Stimulated activated CD8-positive, alpha-beta memory T cell treated with anti-CD3 and anti-CD28 coated beads, Interleukin-2, amount 100 ng/mL, for 1 hour (primary cell): ENCODE measurements at places on chromosomes 3 and 15.

DNA sequence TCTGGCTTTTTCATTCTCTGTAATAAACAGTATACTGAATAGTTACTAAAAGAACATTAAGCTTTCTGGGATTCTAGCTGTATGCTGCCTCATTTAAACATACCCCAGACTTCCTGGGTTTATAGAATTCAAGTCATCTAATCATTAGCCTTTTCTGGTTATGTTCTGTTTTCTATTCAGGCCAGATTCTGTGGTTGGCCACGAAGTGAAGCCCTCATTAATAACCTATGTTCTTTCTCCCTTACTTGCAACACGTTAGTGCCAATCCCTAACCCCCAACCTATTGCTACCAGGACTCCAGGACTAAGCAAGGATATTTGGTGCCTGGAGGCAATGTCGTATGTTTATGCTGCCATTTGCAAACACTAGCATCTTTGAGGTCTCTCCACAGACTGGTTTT is 28.6 kb upstream of the MTMR10 start:
- no peak for DNase-seq

- DNase-seq: no peak
Observed at GRCh38 chr3:131605916-131606315, 103.1 kb upstream of the MRPL3 start.

DNA sequence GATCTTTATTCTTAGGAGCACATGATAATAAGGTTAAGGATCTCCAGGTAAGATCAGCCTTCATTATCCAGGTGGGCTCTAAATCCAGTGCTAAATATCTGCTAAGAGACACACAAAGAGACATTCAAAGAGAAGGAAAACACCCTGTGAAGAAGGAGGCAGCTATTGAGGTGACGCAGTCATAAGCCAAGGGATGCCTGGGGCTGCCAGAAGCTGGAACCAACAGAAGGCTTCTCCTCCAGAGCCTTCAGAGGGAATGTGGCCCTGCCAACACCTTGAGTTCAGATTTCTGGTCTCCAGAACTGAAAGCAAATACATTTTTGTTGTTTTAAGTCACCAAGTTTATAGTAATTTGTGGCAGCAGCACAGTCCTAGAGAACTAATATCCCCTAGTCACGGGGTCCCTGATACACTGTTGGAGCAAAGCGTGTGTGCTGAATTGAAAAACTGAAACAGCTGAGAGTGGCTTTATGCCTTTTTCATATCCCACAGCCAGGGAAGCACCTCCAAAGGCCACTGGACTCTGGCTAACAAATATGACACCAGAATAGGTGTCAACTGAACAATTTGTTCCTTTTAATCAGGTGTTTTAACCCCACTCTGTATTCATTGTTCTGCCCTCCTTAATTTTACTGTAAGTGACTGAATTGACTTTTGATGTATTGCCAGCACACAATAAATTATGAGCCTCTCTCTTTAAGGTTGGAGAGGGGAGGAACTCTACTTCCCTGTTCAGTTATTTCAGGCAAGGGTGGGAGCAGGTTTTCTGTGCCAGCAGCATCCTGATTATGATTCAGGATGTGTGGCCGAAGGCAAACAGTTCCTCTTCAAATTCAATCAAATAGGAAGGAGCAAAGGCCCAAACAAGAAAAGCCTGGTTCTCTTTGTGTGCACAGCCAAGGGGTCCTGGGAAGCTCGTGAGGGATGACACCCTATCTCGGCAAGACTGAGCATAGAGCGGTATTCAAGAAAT is 151.8 kb upstream of the HES1 start:
- no peak for DNase-seq

- no peak for DNase-seq
Observed at GRCh38 chr15:91710080-91710698, 143.3 kb upstream of the SLCO3A1 start.

DNA sequence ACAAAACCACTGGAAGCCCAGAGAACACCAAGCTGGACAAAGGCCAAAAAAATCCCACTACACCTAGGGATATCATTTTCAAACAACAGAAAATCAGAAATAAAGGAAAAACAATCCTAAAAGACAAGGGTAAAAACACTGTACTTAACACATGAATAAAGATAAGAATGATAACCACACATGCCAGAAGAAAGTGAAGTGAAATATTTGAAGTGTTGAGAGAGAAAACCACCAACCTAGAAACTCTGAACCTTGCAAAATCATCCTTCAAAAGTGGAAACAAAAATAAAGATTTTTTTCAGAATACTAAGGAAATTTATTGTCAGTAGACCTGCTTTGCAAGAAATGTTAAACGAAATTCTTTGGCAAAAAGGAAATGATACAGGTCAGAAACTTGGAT is 45.1 kb downstream of the KPNA1 start:
- no peak for DNase-seq

DNA sequence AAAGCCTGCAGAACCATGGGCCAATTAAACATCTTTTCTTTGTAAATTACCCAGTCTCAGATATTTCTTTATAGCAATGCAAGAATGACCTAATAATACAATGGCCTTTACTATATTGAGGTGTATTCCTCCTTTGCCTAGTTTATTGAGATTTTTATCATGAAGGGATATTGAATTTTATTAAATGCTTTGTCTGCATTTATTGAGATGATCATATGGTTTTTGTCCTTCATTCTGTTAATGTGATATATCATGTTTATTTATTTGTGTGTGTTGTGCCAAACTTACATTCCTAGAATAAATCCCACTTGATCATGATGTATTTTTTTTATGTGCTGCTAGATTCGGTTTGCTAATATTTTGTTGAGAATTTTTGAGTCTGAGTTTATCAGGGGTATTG is 36.2 kb downstream of the TOPAZ1 start:
- no peak for DNase-seq

GRCh38 chr3:3798631-3799113 is 559 bp upstream of the LRRN1 start:
- peak; percentile 10 for DNase-seq

DNA sequence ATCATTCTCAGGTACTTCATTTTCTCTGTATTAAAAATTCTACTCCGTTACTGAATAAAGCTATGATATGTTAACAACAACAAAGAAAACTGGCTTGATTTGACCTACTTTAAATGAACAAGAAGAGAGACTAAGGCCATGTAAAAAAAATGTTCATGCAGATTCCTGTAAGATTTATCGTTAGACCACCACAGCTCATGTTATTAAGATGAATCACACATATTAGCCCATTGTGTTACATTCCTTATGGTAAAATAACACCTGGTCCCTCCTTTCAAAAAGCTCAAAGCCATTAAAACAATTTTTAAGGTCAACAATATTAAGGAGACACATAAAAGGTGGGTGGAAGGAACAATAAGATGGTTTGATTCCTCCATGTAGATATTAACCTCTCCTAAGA is 6.3 kb downstream of the THOC7 start:
- no peak for DNase-seq

DNA sequence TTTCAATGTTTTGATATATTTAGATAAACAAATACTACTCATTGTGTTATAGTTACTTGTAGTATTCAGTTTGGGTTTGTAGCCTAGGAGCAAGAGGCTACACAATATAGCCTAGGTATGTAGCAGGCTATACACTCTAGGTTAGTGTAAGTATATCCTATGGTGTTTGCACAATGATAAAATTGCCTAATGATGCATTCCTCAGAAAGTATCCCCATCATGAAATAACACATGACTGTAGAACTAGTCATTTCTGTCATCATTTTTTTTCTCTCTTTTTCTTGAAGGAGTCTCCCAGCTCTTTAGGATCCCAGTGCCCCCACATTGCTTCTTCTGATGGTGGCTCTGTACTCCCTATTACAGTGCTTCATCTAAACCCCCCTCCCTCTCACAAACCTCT is 157.7 kb upstream of the CADPS start:
- DNase-seq: no peak

DNA sequence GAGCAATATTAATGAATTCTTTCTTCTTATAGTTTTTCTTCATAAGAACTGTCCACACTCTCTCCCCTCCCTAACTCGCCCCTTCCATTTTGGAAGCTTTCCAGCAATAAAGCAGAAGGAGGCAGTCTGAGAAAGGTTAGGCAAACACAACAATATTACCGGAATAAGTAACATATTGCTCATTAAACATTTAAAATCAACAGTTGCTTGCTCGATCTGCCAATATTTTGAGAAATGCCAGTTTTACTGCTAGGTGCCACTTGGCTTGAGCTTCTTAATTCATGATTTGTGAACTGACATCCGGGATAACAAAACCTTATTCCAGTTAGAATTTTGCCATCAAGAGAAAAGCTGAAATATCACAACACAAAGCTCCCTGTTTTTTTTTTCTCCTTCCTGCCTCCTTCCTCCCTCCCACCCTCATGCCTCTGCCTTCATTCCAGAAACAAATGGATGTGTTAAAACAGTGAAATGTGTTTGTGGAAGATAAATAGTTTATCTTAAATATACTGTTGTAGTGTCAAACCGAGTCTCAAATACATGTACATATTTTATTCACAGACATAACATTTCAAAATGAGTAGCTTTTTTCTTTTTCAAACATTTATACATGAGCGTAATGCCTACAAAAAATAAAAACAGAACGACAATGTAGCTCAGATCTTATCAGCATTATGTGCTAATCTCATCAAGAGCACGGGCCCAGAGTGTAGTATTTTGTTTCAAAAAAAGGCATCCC is 253.7 kb downstream of the GAP43 start:
- no peak for DNase-seq

DNA sequence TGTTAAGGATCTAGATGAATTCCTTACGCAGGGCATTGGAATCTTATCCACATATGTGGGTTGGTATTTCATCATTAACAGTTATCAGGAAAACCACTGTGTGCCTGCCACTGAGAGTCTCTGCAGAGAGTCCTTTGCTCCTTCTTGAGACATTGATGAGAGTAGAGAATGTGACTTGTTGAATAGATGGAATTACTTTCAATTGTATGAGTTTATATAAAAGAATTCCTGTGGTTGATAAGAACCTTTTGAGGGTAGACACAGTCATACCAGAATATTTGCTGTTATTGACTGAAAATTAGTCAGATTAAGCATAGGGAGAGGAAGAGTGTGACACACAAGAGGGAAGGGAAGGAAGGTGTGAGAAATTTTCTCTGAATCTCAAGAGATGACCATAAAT is 30.8 kb downstream of the ARHGEF26 start:
- DNase-seq: no peak

- no peak for DNase-seq
Observed at GRCh38 chr3:160685144-160685766, 8.3 kb downstream of the ARL14 start.

GRCh38 chr15:85116066-85116465 is 134.4 kb downstream of the PDE8A start:
- DNase-seq: no peak

- peak; percentile 34 for DNase-seq
Observed at GRCh38 chr3:12984023-12984823, 89.0 kb downstream of the IQSEC1 start.

DNA sequence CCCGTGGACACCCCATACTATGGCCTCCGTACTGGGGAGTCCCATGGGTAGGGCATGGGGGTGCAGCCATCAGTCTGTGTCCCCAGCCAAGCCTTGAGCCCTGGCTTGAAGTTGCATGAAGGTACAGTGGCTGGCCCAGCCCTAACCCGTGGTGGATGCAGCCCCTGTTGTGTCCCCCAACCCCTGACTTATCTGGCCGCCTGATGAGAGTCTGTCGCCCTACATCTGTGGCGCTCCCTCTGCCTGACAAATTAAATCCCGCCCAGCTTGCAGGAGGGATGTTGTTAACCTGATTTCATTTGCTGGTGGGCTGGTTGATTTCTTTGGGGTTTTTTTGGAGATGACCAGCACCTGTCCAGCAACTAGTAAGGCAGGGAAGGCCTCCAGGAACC is 186.1 kb downstream of the APBA2 start:
- no peak for DNase-seq

- DNase-seq: no peak
Observed at GRCh38 chr3:187992609-187993008, 161.3 kb upstream of the LPP start.

- no peak for DNase-seq
Observed at GRCh38 chr3:30342318-30343060, 263.9 kb upstream of the TGFBR2 start.

- DNase-seq: no peak
Observed at GRCh38 chr15:48422401-48422800, 91.2 kb downstream of the DUT start.

DNA sequence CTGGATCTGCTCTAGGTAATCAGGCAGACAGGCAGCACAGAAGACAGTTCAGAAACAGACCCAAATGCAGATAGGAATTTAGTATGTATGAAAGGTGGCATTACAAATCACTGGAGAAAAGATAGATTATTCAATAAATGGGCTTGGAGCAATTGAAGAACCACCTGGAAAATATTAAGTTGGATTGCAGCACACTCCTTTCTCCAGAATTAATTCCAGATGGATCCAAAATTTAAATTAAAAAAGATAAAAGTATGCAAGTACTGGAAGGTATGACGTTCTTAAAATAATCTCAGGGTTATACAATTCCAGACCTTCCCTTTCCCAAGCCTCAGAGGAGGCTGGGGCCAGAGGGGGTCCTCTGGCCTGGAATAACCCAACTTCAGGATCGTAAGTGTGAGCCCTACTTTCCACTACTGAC is 32.5 kb downstream of the HRH1 start:
- no peak for DNase-seq

- no peak for DNase-seq
Observed at GRCh38 chr3:141877911-141878310, 1.5 kb downstream of the ATP1B3 start.

GRCh38 chr3:132488151-132488550 is 70.8 kb downstream of the DNAJC13 start:
- no peak for DNase-seq

DNA sequence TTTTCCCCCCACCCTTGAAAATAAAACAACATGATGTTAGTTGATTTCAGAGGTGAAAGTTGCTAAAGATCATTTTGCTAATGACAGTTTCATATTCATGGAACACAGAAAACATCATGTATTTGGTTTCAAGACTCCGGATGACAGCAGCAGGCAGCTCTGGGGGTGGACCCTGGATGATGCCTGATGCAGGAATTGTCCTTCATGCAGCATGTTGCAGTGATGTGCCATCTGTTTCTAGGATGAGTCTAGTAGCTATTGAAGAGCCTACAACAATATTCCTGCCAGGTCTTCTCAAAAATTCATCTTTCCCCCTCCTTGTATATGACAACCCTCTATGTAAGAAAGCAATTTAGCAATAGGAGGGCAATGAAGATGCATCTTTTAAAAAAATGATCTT is 108.3 kb downstream of the SV2B start:
- DNase-seq: no peak

- no peak for DNase-seq
Observed at GRCh38 chr15:56053046-56053400, 59.6 kb upstream of the NEDD4 start.

DNA sequence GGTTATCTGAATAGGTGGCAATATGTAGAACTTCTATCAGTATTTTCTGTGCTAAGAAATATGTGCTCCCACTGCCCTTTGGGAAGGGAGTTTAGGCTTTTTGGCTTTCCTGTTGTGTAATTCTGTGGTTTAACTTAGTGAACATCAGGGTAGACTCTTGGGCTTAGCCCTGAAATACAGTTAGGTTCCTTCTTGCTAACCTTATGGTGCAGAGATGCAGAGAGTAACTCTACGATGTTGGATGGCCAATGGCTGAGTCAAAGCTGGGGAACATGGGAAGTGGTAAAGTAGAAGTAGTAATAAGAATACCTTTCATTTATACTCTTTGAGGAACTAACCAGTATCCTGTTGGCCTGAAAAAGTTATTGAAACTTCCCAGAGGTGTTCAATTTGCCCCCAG is 80.8 kb upstream of the IL12A start:
- no peak for DNase-seq
